Esophagus squamous epithelium (tissue), 5 donors: ENCODE measurements at places on chromosomes 3 and 15. TPM values are rescaled to one million over a fixed set of nuclear protein-coding genes. Genes with fewer than 3 reads are reported as not detected.

The GNAT1 gene
- not detected for total RNA-seq

The TM4SF18 gene
- 5.7 TPM for total RNA-seq

The ERICH6 gene
- not detected for total RNA-seq

The C2CD4A gene
- total RNA-seq: 1.8 TPM

DNA sequence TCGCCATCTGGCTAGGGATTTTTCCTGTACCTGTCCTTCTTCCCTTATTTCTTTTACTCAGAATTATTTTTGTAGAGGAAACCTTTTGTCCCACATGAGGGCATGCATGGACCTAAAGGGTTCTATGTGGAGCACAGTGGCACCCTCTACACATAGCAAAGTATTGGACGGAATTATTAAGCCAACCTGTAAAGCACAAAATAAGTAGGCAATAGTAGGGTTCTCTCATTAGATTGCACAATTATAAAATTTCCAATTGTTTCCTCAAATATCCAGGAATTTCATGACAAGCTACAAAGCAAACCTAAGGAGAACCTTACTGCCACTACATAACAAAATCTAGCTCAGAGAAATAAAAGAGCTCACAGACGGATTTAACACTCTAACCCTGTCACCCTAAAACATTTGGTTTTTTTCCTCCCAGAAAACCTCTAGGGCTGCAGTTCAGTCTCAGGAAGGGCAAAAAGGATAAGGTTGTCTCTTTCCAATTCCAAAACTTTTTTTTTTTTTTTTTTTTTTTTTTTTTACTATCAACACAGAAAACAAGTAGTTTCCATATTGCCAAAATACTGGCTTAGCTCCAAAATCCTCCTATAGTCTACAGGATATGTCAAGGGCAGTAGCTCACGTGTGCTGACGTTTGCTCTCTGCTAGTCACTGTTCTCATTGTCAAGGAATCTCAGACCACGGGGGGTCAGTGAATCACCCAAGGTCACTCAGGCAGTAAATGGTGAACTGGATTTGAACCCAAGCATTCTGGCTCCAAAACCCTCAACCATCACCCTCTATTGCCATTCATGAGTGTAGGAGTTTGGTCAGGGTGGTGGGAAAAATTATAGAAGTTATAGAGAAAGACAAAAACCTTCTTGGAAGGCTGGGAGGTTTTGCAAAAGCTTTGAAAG lies 52.3 kb downstream of the NCEH1 start:
- no peak for DNase-seq

GRCh38 chr3:188191460-188191859 lies 37.5 kb downstream of the LPP start:
- DNase-seq: no peak

DNA sequence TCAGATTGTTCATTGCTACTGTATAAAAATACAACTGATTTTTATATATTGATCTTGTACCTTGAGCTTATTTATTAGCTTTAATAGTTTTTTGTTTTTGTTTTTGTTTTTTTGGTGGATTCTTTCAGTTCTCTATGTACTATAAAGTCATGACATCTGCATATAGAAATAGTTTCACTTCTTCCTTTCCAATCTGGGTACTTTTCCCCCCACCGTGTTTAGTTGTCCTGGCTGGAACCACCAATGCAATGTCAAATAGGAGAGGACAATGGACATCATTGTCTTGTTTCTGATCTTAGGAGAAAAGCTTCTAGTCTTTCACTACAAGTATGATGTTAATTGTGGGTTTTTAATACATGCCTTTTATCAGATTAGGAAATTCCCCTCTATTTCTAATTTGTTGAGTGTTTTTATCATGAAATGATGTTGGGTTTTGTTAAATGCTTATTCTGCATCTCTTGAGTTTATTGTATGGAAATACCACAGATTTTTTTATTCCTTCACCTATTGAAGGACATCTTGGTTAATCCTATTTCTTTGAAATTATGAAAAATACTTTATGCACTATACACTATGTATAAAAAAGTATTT lies 2.8 kb upstream of the XCR1 start:
- no peak for DNase-seq

GRCh38 chr15:77858792-77859490 lies 218.6 kb downstream of the TBC1D2B start:
- DNase-seq: no peak

GRCh38 chr3:54891540-54891897 lies 36.3 kb downstream of the LRTM1 start:
- DNase-seq: peak; percentile 17
